ENCODE measurements at places on chromosomes 4 and X.
A peak's percentile ranks its signal among the peaks of the same experiment; 100 is the strongest.

- DNase-seq: no peak
Observed at GRCh38 chr4:123743848-123744247, 347.3 kb downstream of the SPRY1 start.

GRCh38 chrX:100695302-100695701 lies 36.6 kb downstream of the SYTL4 start:
- no peak for DNase-seq

DNA sequence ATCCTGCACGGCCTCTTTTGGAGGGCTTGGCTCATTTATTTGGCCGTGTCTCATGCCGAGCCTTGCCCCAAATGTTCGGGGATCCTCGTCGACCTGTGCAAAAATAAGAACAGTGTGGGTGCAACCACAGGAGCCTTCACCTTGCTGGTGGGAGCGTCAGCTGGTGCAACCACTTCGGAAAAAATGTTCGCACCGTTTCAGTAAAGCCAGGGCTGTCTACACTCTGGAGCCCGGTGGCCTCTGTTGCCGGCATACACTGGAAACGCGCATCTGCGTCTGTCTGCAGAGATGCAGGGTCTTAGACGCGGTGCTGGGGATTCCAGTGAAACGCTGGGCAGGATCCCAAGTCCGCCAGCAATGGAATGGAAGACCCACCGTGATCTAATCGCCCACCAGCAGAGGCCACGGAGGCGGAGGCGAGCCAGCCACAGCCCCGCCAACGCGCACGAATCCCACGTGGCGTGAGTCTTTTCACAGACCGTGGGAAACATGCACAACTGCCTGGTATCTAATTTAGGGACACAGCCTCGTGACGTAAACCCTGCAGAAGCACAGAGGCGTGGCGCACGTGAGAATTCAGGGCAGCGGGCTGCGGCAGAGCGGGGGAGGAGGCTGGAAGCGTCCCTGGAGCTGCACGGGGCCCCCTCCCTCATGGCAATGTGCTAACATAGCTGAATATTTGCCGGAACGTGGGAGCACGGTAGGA lies 13.8 kb upstream of the MXD4 start:
- no peak for DNase-seq

DNA sequence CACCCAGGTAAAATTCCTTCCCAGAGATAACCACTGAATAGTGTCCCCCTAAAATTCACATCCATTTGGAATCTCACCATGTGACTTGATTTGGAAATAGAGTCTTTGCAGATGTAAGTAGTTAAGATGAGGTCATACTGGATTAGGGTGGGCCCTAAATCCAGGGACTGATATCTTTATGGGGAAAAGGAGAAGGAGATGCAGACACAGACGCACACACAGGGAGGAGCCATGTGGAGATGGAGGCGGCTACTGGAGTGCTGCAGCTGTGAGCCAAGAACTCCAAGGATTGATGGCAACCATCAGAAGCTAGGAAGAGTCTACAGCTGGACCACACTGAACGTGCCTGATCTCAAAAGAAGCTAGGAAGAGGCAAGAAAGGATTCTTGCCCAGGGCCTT lies 96.6 kb upstream of the SRD5A3 start:
- no peak for DNase-seq

DNA sequence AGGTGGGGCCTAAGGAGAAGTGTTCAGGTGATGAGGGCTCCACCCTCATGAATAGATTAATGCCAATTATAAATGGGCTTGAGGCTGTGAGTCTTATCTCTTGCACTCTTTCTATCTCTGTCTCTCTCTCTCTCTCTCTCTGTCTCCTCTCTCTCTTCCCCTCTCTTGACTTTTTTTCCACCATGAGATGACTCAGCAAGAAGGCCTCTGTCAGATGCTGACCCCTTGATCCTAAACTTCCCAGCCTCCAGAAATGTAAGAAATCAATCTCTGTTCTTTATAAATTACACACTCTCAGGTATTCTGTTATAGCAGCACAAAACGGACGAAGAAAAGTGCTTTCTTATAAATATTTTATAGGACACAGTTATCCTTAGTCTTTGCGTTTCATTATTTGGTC lies 184.9 kb upstream of the PCDH7 start:
- DNase-seq: no peak

- DNase-seq: no peak
Observed at GRCh38 chr4:96052827-96053226, 212.9 kb downstream of the PDHA2 start.

DNA sequence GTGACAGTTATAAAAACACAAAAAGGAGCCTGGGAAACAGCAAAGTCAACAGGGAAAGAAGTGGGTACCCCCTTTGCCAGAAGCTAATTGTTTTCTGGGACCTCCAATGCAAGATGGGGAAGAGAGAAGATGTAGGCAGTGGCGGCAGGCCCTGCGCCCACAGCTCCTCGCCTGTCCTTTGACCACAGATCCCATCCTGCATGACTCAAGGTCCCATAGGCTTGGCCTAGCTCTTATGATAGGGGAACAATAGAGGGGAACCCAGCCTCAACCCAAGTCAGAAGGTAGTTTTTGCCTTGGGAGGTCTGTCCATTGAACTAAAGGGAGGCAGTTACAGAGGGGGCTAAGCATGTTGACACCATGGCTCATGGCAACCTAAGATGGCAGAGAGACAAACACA lies 14.2 kb downstream of the ZMYM3 start:
- no peak for DNase-seq

DNA sequence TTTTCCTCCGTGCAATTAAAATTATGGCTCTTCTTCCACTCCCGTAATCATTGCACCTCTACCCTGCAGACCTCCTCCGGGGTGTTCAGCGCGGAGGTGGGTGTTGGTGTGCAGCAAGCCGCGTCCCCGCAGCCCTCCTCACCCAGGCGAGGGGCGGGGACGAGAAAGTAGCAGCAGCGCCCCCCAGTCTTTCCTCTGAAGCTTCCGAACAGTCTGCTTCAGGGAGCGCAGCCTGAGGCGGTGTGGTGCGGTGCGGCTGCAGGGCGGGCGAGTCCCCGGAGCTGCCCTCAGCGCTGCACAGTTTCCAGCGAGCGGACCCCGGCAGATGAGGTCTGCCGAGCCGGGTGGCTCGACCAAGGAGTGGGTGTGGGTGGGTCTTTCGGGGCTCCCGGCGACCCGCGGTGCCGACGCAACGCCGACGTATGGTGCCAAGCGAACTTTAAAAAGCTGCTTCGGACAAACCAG lies at the start of gene FRAS1:
Gene FRAS1 (plus strand): TSS at position 189 of the 465 bp plus-strand sequence. CDS start 687 bp downstream, outside the sequence.
- DNase-seq: peak; percentile 46

- no peak for DNase-seq
Observed at GRCh38 chr4:5721923-5722322, 10.9 kb downstream of the EVC start.

DNA sequence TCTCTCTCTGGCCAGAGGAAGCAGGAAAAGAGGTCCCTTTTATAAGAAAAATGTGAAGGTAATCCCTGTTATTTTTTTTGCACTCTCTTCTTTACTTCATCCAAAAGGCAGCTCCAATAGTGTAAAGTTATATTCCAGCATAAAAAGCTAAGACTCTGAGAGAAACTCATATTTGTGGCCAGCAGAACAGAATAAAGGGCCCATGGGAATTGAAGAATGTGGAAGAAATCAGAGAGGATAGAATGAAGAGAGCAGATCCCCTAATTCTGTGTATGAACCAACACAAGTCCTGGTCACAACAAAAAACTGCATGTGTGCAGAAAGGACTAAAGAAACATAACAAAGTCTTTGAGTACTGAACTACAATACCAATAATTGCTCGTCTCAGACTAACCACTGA lies 22.3 kb downstream of the RPS6KA6 start:
- DNase-seq: peak; percentile 34

- no peak for DNase-seq
Observed at GRCh38 chr4:124184792-124185191, 527.7 kb downstream of the ANKRD50 start.

GRCh38 chr4:131638781-131639180 lies 1510.3 kb upstream of the PCDH10 start:
- peak; percentile 4 for DNase-seq

- peak; percentile 51 for DNase-seq
Observed at GRCh38 chrX:11381464-11381863, 88.3 kb downstream of the AMELX start.

GRCh38 chr4:113674251-113674650 lies 87.3 kb downstream of the CAMK2D start:
- no peak for DNase-seq

DNA sequence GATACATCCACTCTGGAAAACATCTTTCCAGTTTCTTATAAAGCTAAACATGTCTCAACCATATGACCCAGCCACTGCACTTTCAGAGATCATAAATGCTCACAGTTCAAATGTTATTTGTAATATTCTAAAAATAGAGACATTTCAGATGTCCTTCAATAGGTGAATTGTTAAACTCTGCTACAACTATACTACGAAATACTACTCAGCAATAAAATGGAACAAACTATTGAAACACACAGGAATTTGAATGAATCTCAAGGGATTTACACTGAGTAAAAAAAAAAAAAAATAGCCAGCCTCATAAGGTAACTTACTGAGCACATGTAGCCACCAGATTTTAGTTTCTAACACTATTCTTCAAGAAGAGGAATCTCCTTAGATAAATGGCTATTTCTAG lies 253.9 kb downstream of the PCDH18 start:
- no peak for DNase-seq

DNA sequence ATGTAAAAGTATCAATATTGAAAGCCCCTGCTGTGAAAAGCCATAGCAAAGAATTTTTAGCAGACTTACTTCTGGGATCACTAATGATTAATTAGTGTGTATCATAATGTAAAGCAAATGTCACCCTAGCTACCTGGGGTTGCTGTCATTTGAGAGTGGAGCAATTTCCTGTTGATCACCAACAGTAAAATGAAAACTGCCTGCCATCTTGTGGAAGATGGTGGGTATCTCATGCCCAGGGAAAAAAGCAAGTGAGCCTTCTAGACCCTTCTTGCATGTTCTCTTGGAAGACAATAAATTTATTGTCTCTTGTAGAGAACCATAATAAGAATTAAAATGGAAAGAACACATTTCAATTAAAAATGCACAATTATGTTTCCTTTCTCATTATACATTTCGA lies 360.2 kb downstream of the ZIC3 start:
- DNase-seq: no peak

Data from fibroblast of skin of abdomen (primary cell).